Left kidney (tissue), 8 donors: ENCODE measurements at places on chromosomes 4 and X. TPM values are rescaled to one million over a fixed set of nuclear protein-coding genes. Genes with fewer than 3 reads are reported as not detected.

CASK gene
- polyA plus RNA-seq: 53.0 TPM

NAP1L3 gene
- 14.6 TPM for polyA plus RNA-seq

DNA sequence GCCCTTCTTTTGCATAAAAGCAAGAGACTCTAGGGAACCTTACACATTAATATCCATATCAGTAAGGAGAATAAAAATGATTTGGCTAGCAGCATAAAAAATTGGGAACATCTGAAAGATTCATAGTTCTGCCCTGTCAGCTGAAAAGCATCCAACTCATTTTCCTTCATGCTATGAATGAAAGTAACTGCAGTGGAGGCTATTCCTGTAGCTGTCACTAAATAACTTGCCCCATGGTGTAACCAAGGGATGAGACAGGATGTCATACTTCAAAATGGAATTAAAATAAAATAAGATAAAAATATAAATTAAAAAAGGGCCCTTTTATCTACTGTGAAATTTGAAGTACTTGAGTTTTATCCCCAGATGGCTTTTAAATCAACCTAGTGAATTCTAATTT lies 878.8 kb downstream of the C4orf33 start:
- no peak for DNase-seq

GRCh38 chr4:77651820-77652219 lies 46.2 kb downstream of the CXCL13 start:
- DNase-seq: no peak

DNA sequence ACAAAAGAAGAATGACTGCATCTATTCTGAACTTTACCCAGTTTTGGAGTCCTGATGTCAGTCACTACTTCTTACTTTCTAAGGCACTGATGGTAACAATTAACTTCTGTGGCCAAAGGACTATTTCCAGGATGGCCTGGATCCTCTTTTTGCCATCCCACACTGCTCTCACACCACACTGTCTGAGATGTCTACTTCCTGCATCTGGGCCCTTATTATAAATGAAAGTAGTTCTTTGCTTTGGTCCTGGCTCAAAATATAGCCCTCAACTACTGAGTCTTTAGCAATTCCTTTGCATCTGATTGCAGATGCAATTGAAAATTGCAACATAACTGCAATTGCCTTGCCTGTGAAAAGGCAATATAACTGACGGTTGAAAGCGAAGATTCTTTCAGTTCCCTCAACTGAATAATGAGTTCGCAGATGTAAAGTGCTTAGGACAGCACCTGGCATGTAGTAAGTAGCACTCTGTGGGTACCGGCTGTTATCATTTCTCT lies 44.2 kb downstream of the COQ2 start:
- DNase-seq: no peak

DNA sequence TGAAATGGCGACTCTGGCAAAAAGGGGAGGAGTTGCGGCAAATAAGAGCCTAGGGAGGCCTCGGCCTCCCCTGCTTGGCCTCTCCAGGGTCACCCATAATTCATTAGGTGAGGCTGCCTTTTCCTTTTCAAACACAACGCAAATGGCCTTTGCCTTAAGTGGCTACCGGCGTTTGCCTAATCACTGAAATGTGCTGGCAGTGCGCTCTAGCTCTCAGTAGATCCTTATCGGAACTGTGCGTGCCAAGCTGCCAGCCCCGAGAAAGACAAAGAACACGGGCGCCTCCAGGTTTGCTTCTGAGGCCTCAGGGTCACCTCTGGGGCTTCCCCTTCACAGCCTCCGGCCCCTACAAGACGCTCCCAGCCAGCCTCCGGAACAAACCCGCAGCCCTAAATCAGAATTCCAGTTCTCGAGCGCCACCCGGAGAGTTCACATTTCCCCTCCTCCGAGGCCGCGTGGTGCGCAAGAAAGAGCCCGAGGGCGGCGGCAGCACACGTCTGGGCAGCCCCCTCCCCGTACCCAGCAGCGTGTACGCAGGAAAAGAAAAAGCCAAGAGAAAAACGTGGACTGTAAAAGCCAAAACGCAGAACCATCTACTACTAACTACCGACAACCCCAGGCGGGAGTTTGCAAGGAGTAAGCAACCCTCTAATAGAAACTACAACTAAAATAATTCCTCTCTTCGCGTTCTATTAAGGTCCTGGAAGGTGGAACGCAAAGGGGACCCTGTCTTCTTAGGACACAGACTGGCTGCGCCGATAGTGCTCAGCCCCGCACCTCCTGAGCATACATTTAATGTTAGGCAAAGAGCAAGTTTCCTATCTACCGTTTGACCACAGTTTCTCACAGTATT lies 76.5 kb upstream of the BCOR start:
- no peak for DNase-seq

GRCh38 chr4:77695774-77696173 lies 90.2 kb downstream of the CXCL13 start:
- DNase-seq: no peak
